Endothelial cell of coronary artery (primary cell): ENCODE measurements at places on chromosomes 1 and 21. TPM values are rescaled to one million over a fixed set of nuclear protein-coding genes. Genes with fewer than 3 reads are reported as not detected.

The NBPF10 gene
- total RNA-seq: 0.81 and 1.5 TPM in 2 replicates

The PTAFR gene
- 0.09 and 0.18 TPM in 2 replicates for total RNA-seq

The SAMSN1 gene
- 0.75 and 6.5 TPM in 2 replicates for total RNA-seq

The CADM3 gene
- total RNA-seq: 8.9 and 21.2 TPM in 2 replicates

The FABP3 gene
- 0.18 and 0.47 TPM in 2 replicates for total RNA-seq
